ENCODE measurements at places on chromosomes 7 and 10.

DNA sequence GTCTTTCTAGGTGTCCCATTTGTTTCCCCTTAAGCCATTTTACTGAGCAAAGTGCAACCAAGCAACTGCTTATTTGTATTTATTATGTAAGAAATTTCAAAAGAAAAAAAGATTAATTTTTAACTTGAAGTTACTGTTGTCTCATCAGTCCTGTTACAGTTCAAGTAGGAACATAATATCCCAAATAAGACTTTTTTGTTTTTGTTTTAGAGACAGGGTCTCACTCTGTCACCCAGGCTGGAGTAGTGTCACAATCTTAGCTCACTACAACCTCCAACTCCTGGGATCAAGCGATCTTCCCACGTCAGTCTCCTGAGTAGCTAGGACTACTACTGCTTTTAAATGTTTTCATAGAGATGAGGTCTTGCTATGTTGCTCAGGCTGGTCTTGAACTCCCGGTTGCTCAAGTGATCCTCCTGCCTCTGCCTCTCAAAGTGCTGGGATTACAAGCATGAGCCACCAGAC lies 101.9 kb downstream of the MICU1 start:
- no peak for DNase-seq

- no peak for DNase-seq
Measured at GRCh38 chr7:91228927-91229558, 35.2 kb upstream of the FZD1 start.

GRCh38 chr10:12179606-12180170 lies 16.0 kb downstream of the NUDT5 start:
- DNase-seq = no peak

DNA sequence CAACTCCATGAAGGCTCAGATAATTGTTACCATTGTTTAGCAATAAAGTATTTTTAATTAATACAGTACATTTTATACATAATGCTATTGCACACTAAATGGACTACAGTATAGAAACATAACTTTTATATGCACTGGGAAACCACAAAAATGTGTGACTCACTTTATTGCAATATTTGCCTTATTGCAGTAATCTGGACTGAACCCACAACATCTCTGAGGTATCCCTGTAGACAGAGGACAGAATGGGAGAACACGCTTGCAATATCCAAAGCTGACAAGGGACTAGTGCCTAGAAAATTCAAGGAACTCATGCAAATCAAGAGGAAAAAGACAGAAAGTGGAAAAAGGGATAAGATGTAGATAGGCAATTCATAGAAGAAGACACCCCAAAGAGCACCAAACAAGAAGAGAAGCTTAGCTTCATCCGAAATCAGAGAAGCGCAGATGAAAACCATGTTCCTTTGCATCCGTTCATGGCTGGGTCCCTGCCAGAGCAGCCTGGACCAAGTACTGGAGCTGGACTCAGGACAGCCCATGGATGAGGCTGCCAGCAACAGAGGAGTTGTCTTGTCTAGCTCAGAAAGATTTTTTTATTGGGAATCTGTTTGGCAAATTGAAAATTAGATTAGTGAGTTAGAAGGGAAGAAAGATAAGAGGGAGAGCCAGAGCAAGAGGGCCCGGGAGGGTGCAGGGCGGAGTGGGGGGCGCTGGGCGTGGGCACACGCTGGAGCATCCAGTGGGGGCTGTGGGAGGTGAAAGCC lies 16.0 kb upstream of the GALNTL5 start:
- DNase-seq = no peak

DNA sequence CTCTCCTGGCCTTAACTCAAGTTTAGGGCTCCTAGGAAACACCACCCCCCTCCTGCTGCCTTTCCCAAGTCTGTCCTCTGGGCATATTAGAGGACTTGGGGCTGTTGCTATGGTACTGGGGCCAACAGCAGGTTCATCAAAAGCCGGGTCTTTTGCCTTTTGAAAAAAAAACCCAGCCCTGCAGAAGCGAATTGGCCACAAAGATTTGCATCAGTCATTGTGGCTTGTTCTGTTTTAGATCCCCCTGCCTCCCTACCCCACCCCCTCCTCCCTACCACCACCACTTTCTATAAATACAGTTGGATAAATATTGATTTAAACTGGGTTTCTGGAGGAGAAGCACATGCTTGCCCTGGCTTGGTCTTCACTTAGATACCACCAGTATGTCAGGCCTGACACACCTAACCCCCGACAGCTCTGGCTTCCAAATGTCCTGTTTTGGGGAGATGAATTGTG lies 7.0 kb downstream of the MXI1 start:
- DNase-seq = no peak

- no peak for DNase-seq
Measured at GRCh38 chr7:102107474-102108104, 179.1 kb upstream of the SH2B2 start.

DNA sequence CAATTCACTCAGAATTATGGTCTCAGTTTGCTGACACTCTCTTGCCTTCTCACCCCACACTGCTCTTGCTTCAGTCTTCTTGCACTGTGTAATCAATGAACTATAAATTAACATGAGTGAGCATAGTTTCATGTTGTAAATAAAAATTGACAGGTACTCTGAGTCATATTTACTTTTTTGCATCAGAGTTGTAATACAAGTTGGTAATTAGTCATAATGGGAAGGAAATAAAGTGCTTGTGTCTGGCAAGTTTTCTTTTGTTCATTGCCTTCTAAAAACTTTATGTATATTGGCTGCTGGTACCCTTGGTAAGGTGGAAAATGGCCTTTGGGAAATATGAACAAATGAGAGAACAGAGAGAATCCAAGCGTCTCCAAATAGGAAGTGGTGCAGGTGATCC lies 169.3 kb upstream of the MAGI2 start:
- DNase-seq = no peak

DNA sequence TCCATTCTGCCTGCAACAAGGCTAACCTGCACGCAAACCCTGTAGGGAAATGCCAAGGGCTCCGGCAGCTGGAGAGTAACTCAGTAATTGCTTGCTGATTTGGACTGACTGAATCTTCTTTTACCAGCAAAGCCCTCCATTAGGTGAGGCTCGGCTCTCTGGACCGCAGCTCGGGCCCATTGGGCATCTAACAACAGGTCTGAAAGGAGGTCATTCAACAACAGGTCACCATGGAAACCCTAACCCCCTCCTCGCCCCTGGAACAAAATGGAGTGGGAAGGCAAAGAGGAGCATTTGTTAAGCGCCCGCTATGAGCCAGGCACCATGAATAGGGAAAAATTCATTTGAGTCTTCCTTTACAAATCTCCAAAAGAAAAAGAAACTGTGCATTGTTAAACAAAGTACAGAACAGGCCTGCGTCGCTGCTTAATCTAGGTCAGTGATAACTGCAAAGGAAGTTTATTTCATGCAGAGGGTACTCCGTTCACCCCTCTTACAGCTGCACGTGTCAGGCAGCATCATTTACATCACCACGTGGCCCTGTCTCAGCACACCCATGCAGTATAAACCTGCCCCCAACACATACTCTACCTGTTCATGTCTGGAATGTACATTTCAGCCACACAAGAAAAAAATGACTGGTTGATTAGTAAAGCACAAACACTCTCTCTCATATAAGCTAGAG lies 248.8 kb upstream of the NEBL start:
- DNase-seq = no peak

DNA sequence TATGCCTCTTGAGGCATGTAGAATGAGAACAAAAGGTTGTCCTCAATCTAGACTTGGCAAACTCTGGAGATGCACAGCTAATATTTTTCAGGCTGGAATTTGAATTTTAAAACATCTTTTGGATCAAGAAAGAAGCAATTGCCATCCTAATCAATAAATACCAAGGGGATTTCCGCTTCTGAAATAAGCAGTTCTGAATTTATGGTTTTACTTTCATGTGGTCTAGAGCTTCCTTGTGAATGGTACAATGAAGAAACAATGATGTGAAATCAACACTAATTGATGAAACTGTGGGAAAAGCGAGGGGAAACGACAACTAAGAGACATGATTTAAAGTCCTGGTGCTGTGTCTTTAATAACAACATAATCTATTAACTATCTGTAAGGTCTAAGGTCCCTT lies 1202.7 kb downstream of the SORCS3 start:
- no peak for DNase-seq

GRCh38 chr10:34498821-34499220 lies 316.3 kb downstream of the PARD3 start:
- DNase-seq = no peak

DNA sequence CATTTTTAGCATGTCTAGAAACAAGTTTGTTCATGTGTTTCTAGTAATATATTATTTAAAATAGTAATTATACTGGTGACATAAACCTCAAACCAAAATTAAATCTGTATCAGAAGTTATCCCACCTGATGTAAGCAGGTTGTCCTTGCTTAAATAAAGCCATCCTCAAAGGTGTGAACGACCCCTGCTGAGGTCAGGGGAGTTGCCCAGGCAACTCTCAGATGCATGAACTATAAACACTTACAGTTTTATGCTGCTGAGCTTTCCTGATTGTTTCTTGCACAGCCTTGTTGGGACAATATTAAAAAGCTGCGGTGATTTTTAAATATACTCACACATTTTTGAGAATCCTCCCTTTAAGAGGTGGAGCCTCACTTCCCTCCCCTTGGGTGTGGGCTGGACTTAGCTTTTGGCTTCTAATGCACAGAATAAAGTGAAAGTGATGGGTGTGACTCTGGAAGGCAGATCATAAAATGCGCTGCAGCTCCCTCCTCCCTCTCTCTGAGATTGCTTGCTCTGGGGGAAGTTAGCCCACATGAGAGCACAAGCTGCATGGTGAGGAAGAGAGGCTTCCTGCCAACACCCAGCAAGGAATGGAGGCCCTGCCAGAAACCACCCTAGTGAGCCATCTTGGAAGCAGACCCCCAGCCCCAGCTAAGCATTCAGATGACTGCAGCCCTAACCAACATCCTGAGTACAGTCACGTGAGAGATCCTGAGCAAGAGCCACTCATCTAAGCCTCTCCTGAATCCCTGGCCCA lies 152.7 kb downstream of the SKIDA1 start:
- peak; percentile 1 for DNase-seq

GRCh38 chr7:137007001-137007694 lies 138.7 kb downstream of the CHRM2 start:
- DNase-seq = no peak

DNA sequence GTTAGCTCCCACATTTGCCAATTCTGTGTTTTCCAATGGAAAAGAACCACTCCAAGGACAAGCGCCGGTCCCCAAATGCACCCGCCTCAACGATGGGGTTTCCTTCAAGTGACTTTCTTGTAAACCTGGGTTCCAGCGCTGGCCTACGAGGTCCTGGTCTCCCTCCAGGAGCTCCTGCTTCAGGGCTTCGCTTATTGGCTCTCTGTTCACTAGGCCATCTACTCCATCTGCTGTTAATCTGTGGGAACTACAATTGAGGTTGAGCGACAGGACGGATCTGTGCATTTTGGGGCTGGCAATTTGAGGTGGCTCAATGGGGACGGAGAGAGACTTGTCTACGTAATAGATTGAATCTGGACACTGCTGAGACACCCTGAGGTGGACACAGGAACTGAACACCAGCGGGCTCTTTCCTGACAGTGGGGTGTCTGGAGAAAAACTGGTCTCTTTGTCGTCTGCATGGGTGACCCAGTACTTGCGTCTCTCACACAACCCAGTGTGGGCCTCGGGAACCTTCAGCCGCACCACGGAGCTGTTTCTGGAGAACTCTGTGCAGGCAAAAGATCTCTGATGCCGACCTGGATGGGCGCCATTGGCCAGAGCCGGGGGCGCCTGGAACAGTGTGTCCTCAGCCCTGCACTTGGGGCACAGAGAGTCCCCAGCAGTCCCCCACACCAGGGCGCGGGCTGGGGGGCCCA lies 115.9 kb upstream of the ADAM12 start:
- no peak for DNase-seq

GRCh38 chr10:110919971-110920881 lies 822 bp downstream of the SHOC2 start:
- no peak for DNase-seq

GRCh38 chr7:100431286-100431735 lies 1.7 kb downstream of the MEPCE start:
- no peak for DNase-seq

GRCh38 chr10:107072028-107072427 lies 92.5 kb downstream of the SORCS1 start:
- DNase-seq = no peak

GRCh38 chr7:13091974-13092707 lies 404.7 kb downstream of the ARL4A start:
- DNase-seq = no peak

GRCh38 chr7:122889116-122889515 lies 2.9 kb upstream of the CADPS2 start:
- DNase-seq = no peak

GRCh38 chr7:101913247-101913721 lies 95.9 kb downstream of the CUX1 start:
- DNase-seq = no peak

- DNase-seq = peak; percentile 30
Measured at GRCh38 chr7:151727579-151728285, 149.2 kb downstream of the PRKAG2 start.

GRCh38 chr10:116741391-116742351 lies 695 bp downstream of the HSPA12A start:
- peak; percentile 9 for DNase-seq

- DNase-seq = no peak
Measured at GRCh38 chr7:101555269-101555920, 73.7 kb downstream of the MYL10 start.

DNA sequence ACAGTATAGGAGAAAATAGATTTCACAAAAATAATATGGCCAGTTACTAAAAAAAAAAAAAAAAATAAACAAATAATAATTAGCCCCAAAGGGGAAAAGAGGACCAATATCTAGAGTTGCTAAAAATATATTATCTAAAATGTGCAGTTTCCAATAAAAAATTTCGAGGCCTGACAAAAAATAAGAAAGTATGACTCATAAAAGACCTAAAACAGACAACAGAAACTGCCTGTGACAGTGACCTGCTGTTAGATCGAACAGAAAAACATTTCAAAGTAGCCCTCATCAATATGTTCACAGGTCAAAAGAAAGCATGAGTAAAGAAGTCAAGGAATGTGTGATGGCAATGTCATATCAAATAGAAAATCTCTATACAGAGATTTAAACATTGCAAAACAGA lies 11.8 kb upstream of the TSPAN12 start:
- DNase-seq = no peak

DNA sequence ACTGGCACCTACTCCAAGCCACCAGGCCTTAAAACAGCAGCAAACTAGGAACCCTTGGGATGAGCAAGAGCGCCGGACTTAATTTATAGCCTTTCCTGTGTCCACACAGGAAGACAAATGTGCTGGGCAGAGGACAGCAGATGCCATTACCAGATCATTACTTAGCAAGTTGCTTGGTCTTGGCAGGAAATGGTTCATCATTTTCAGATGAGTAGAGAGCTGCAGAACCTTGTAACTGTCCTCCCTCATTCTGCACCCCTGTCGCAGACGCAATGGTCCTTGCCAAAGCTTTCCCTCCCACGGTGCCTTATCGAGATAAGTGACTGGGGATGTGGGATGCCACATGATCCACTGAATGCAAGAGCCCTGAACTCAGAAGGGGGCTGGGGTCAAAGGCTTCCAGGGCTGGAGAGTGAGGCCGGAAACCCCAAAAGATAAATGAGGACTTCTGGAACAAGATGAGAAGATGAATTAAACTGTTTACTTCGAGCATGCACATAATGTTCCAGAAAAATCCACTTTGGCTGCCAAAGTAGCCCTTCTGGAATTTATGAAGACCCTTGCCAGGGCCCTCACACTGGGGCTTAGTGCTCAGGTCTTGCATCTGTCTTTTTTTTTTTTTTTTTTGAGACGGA lies 145.6 kb upstream of the ZNF32 start:
- DNase-seq = no peak

- no peak for DNase-seq
Measured at GRCh38 chr7:822692-823276, 9.5 kb upstream of the SUN1 start.

Measured in CD8-positive, alpha-beta T cell (primary cell).